ENCODE measurements at places on chromosomes 3 and 15.

- no peak for DNase-seq
These were observed 373.4 kb downstream of the NLGN1 start for GRCh38 chr3:173770796-173771573.

- DNase-seq = no peak
These were observed 19.2 kb upstream of the RAD18 start for GRCh38 chr3:8982509-8982908.

GRCh38 chr3:59641169-59641899 lies 591.5 kb upstream of the CFAP20DC start:
- DNase-seq = no peak

- no peak for DNase-seq
These were observed 9.4 kb downstream of the GPR156 start for GRCh38 chr3:120275618-120276017.

GRCh38 chr15:93139436-93139835 lies 50.4 kb upstream of the RGMA start:
- no peak for DNase-seq

- DNase-seq = no peak
These were observed 84.0 kb upstream of the SKOR1 start for GRCh38 chr15:67741308-67741707.

- DNase-seq = no peak
These were observed 174.7 kb downstream of the IGF1R start for GRCh38 chr15:98823012-98823458.

DNA sequence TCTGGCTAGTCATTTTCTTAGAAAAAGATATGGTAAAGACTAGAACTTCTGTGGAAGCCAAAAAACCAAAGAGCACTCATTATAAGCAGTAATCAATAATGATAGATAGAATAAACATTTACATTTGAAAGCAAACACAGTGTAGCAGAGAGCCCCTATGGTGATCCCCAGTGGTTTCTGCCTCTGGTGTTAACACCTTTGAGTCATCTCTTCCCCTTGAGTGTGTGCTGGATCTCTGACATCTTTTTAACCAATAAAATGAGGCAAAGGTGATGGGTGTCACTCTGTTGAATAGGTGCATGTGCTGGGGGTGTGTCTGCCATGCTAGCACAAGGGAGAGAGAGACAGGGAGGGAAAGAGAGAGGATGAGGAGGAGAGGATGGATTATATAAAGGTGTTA lies 121.6 kb downstream of the TFG start:
- no peak for DNase-seq

DNA sequence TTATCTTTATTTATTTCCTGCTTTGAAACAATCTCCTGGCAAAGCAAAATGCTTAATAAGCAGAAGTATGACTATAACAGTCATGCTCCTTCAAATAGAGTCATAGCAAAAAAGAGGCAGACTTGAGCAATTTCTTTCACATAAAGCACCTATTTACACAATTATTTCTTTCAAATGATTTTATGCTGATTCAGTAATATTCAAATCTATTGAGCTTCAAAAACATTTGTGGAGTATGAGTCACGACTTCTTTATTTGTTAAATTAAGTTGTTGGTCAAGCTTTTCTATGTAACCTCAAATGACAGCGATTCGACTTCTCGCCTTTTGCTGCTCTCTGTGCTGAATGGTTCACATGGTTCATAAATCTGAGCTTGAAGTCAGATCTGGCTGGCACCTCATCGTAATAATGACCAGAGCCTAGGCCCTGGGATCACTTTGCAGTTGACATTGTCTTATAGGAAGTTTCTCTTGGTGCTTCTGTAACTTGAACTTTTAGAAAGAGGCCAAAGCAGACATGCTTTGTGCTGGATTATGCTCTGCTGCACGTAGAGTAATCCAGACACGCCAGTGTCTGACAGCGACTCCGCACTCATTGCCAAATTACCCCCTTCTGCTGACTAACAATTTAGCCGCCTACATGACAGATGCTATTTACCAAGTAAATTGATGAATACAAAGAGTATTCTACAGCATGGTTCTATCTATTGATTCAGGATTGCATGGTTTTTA lies 139.0 kb downstream of the MCTP2 start:
- DNase-seq = no peak

DNA sequence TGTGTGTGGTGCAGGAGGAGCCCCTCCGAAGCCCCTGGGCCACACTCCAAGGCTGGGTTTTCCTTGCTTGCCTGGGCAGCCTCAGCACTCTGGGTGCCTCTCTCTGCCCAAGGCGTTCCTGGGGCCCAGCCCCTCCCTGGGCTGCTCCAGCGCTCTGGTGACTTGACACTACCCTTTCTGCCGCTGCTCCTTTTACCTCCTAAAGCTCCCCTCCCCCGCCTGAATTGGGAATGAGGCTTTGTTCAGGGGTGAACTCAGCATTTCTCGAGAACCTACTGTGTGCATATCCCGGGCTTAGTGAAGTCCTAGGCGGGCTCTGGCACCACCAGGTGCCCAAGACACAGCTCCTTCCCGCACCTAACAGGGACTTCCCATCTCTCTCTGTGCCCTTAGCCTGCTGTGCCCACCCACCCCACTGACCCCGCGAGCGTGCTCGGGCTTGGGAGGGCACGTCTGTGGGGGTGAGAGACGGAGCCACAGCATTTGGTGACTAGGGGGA lies 1.2 kb upstream of the BAHD1 start:
- DNase-seq = peak; percentile 22

GRCh38 chr3:71584394-71585011 lies 975 bp upstream of the FOXP1 start:
- peak; percentile 76 for DNase-seq

- DNase-seq = no peak
These were observed 66.1 kb upstream of the PFN2 start for GRCh38 chr3:150036780-150037179.

GRCh38 chr3:197222937-197223370 lies 75.5 kb downstream of the DLG1 start:
- no peak for DNase-seq

DNA sequence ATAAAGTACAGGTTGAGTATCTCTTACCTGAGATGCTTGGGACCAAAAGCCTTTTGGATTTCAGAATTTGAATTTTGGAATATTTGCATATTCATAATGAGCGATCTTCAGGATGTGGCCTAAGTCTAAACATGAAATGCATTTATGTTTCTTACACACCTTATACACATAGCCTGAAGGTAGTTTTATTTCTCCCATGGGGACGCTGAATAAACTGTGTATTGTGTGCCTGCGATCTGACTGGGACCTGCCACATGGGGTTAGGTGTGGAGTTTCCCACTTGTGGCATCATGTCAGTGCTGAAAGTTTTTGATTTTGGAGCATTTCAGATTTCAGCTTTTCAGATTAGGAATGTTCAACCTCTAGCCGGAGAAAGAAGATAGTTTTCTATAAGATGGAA lies 35.5 kb downstream of the UBE2E2 start:
- no peak for DNase-seq

- DNase-seq = peak; percentile 19
These were observed 149.5 kb downstream of the SMAD6 start for GRCh38 chr15:66851311-66852063.

DNA sequence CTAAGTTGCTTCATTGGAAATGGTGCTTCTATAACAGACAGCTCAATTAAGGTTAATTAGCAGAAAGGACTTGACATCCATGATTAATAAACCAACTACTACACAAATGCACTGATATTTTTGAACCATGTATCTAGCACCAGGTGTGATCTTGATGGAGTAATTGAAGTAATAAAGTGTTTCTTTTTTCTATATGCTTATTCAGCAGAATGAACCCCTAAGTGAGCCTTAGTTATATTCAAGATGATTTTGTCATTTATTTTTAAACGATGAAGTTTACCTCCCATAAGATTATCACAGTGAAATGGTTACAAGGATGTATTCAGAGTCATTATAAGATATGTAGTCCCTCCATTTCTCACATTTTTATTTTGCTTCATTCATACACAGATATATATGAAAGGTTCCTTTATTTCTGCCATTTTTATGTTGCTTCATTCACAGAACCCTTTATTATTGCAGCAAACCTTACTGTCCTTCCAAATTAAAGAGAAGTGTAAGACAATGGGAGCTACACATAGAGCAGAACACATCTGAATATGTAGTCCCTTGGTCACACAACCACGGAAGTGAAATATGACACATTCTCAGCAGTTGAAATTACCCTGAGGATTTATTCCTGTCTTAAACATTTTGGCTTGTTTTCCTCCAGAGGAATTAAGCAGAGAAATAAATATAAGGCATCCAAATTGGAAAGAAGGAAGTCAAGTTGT lies 295.0 kb downstream of the RAP2B start:
- no peak for DNase-seq

DNA sequence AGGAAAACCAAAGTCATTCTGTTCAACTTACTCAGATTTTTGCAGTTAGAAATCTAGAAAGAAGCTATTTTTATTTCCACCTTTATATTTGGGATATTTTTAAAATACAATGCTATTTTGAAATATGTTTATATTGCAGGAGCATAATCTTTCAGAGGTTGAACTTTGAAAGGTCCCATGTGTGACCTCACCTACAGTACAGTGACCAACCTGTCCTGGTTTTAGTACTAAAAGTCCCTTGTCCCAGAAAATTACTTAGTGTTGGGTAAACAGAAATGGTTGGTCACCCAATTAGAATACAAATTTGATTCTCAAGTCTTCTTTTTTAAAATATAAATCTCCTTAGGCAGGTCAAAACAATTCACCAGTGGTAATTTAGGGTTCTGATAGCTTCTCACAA lies 141.6 kb upstream of the FRMD4B start:
- no peak for DNase-seq

GRCh38 chr3:42493126-42493797 lies 9.2 kb upstream of the VIPR1 start:
- DNase-seq = no peak

DNA sequence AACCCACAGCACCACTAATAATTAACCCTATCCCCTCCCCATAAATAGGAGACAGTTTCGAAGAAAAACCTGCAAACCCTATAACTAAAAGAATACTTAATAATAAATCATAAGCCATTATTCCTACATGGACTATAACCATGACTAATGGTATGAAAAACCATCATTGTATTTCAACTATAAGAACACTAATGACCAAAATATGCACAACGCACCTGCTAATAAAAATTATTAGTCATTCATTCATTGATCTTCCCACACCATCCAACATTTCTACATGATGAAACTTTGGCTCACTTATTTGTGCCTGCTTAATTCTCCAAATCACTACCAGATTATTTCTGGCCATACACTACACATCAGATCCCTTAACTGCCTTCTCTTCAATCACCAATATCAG lies 16.6 kb downstream of the AQP9 start:
- DNase-seq = no peak
